ENCODE measurements at places on chromosomes 13 and 19. TPM values are rescaled to one million over a fixed set of nuclear protein-coding genes. Genes with fewer than 3 reads are reported as not detected.

Gene TEAD2
- not detected for total RNA-seq

Gene AXL
- total RNA-seq, result 0.55 TPM

Gene DACT3
- total RNA-seq, result 0.20 TPM

Gene LIG1
- 137 TPM for total RNA-seq

Gene ZC3H4
- total RNA-seq, result 98.3 TPM

Gene MYBPC2
- total RNA-seq, result 0.28 TPM

DNA sequence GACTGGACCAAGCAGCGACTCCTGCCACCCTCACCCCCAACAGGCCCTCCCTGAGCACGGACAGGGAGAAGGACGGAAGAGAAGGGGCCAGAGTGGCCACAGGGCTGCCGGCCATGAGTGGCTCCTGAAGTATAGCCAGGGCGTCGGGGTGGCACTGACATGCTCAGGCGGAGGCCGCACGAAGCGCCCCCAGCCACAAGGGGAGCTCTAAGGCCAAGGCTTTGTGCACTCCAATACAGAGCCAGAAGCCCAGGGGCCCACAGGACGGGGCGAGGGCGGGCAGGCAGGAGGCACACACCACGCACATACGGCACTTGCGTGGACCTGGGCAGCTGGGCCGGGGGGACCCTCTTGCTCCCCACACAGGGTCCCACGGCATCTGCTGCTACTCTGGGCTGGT, 52.0 kb downstream of the KLF2 start:
- peaks cover 61% of the 10 kb centered on the region for H3K36me3 ChIP-seq
- H3K4me3 ChIP-seq, result no peak overlapping the region
- peaks cover 16% of the 10 kb centered on the region for H3K4me1 ChIP-seq
- no peak overlapping the region for H3K27ac ChIP-seq

DNA sequence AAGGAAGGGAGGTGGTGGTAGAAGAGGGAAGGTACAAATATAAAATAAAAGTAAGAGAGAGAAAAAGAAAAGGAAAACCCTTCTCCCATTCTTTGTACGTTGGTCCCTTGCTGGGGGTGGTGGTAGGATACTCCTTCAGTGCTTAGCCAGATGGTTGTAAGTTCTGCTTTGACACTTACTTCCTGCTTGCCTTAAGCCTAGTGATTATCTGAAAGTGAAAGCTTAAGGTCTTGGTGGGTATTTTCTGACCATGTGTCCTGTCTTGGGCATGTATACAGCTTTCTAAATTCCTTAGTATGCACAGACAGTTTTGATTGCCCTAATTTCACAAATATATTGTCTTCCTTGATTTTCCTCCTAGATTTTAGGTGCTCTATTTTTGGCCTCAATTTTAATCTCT, 314.8 kb downstream of the PCDH17 start:
- H3K36me3 ChIP-seq, result no peaks in the 10 kb centered on the region
- no peaks in the 10 kb centered on the region for H3K4me1 ChIP-seq
- H3K27ac ChIP-seq, result no peak overlapping the region
- no peak overlapping the region for H3K4me3 ChIP-seq
- no peak for DNase-seq

DNA sequence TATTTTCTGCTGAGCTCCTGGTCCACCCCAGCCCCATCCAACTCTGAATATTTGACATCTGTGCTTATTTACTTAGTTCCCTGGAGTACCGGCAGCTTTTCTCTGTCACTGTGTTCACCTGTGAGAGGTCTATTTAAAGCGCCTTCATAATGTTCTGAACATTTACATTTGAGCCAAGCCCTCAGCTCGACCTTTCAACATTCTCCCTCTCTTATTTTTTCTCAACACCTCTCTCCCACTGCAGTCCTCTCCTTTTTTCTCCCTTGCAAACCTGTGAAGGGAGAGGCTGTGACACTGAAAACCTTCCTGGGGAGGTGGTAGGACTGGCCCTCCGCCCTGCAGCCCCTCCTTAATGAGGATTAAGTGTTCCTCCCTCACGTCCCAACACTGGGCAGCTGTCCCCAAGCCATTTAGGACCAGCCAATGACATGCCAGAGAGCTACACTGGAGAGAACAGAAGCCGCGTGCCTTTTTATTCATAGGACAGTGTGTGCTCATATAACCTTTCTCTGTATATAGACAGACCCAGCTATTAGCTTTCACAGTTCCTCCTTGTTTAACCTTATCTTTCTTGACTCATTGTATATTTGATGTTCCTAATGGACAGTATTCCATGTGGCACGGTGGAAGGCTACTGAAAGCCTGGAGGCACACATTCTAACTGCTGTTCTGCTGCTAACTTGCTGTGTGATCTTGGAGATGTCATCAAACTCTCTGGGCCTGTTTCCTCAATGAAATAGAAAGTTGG, 134.8 kb downstream of the NUFIP1 start:
- no peak overlapping the region for H3K4me3 ChIP-seq
- no peaks in the 10 kb centered on the region for H3K36me3 ChIP-seq
- DNase-seq, result no peak
- peaks cover 29% of the 10 kb centered on the region for H3K27me3 ChIP-seq

- no peaks in the 10 kb centered on the region for H3K36me3 ChIP-seq
- no peaks in the 10 kb centered on the region for H3K4me1 ChIP-seq
- H3K27ac ChIP-seq, result no peak overlapping the region
These were observed 167.5 kb upstream of the UBL3 start for GRCh38 chr13:30017880-30018279.

- no peak overlapping the region for H3K27ac ChIP-seq
- H3K4me1 ChIP-seq, result no peaks in the 10 kb centered on the region
- no peak overlapping the region for H3K4me3 ChIP-seq
- no peaks in the 10 kb centered on the region for H3K27me3 ChIP-seq
- no peaks in the 10 kb centered on the region for H3K36me3 ChIP-seq
These were observed 256.1 kb upstream of the MAB21L1 start for GRCh38 chr13:35732565-35732964.

DNA sequence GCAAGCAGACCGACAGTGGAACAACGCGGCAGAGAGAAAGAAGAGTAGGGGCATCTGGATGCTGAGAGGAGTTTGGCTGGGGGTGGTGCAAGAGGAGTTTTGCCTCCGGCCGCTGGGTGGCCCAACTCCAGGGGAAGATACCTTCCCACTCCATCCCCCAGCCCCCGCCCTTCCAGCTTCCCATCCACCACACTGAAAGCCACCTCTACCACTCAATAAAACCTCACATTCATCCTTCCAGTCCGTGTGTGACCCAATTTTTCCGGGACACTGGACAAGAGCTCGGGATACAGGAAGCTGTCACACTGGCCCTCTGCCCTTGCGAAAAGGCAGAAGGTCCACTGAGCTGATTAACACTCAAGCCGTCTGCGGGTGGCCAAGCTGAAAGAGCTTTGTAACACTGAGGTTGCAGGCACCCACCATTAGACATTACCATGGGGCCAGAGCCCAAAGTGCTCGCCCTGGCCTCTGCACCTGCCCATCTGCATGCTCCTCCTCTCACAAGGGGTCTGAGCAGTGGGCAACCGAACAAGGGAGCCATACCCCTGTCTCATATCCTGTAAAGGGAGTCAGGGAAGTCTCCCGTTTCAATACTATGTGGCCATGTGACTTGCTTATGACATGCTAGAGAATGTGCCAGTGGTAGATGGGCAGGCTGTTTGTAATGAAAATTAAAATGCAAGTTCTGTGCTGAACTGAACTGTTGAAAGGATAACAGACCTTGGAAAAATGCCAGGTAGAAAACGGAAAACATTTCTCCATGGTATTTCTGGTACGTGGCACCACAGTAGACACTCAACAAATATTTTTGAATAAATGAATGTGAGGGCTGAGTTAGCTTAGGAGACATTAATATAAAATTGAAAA, 205.1 kb upstream of the STARD13 start:
- no peaks in the 10 kb centered on the region for H3K36me3 ChIP-seq
- H3K27ac ChIP-seq, result no peak overlapping the region
- H3K4me1 ChIP-seq, result peaks cover 3% of the 10 kb centered on the region
- no peak overlapping the region for H3K4me3 ChIP-seq
- peaks cover 7% of the 10 kb centered on the region for H3K27me3 ChIP-seq

DNA sequence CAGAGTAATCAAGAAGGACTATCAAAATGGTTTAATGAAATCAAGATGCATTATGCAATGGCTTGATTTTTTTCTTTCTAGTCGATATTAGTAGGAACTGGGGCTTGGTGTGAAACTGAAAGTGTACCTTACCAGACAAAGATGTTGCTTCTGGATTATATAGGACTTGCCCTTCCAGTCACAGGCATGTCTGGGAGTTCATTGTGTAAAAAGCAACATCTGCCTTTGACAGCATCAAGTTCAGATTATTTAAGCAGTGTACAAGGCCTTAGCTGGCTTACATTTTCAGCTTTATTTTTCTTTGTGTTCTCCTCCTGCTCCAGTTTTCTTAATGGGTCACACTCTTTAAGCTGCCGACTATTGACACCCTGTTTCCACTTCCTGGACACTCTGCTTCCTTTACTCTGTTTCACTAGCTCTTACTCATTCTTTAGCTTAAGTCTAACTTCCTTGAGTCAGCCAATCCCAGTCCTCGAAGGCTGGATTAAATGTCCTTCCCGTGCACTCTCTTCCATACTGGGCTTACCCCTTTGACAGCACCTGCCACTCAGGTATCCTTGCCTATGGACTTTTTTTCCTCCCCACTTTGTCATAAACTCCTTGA, 29.4 kb upstream of the OLFM4 start:
- no peak overlapping the region for H3K27ac ChIP-seq
- H3K4me1 ChIP-seq, result no peaks in the 10 kb centered on the region
- no peaks in the 10 kb centered on the region for H3K27me3 ChIP-seq

DNA sequence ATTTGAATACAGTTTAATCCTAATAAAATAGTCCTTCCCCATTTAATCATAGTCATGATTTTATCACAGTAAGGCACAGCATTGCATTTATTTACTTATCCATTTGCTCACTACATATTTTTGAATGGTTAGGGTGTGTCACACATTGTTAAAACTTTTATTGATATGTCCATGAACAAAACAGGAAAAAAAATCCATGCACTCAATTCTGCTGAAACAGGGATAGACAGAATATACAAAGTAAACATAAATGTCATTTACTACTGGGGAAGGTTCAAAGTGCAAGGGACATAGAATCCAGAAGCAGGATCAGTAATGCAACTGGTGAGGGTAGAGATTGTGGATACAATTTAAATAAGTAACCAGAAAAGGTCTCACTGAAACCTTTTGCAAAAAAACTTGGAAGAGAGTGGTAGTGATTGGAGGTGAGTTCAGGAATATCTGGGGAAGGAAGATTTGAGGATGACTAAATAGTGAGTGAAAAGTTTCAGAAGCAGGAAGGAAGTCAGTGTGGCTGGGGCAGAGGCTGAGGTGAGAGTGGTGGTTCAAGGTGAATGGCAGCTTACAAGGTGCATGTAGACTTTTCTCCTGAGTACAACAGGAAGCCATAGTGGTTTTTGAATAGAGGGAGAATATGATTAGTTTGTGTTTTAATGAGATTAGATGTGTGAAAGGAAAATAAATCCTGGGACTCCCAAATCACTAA, 387.2 kb upstream of the ATXN8OS start:
- no peaks in the 10 kb centered on the region for H3K4me1 ChIP-seq
- H3K36me3 ChIP-seq, result no peaks in the 10 kb centered on the region
- no peak overlapping the region for H3K27ac ChIP-seq
- DNase-seq, result no peak
- no peak overlapping the region for H3K4me3 ChIP-seq

- DNase-seq, result no peak
- no peak overlapping the region for H3K4me3 ChIP-seq
- no peaks in the 10 kb centered on the region for H3K36me3 ChIP-seq
- H3K4me1 ChIP-seq, result peaks cover 14% of the 10 kb centered on the region
- H3K27ac ChIP-seq, result no peak overlapping the region
These were observed 41.9 kb downstream of the WASF3 start for GRCh38 chr13:26599403-26599802.

- no peak for DNase-seq
- H3K4me1 ChIP-seq, result no peaks in the 10 kb centered on the region
- H3K27ac ChIP-seq, result no peak overlapping the region
- H3K4me3 ChIP-seq, result no peak overlapping the region
- H3K36me3 ChIP-seq, result no peaks in the 10 kb centered on the region
- peaks cover 2% of the 10 kb centered on the region for H3K27me3 ChIP-seq
These were observed 80.3 kb downstream of the EFNB2 start for GRCh38 chr13:106455190-106455589.

DNA sequence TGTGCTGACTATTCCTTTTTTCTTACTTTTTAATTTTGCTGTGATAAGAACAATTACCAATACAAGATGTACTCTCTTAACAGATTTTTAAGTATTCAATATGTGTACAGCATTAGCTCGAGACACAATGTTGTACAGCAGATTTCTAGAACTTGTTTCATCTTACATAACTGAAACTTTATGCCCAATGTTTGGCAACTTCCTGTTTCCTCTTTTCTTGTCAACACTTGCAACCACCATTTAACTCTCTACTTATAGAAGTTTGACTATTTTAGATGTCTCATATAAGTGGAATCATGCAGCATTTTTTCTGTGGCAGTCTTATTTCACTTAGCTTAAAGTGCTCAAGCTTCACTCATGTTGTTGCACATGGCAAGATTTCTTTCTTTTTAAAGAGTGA, 1426.8 kb downstream of the SLITRK5 start:
- H3K4me3 ChIP-seq, result no peak overlapping the region
- no peak for DNase-seq
- no peaks in the 10 kb centered on the region for H3K36me3 ChIP-seq
- no peak overlapping the region for H3K27ac ChIP-seq
- no peaks in the 10 kb centered on the region for H3K4me1 ChIP-seq

- H3K4me1 ChIP-seq, result no peaks in the 10 kb centered on the region
- DNase-seq, result no peak
- no peaks in the 10 kb centered on the region for H3K36me3 ChIP-seq
These were observed 230.7 kb upstream of the PRR20A start for GRCh38 chr13:56909896-56910600.

- no peak overlapping the region for H3K27ac ChIP-seq
- no peaks in the 10 kb centered on the region for H3K4me1 ChIP-seq
- H3K4me3 ChIP-seq, result no peak overlapping the region
- no peak for DNase-seq
These were observed 547.0 kb upstream of the SLITRK5 start for GRCh38 chr13:87123987-87124784.

DNA sequence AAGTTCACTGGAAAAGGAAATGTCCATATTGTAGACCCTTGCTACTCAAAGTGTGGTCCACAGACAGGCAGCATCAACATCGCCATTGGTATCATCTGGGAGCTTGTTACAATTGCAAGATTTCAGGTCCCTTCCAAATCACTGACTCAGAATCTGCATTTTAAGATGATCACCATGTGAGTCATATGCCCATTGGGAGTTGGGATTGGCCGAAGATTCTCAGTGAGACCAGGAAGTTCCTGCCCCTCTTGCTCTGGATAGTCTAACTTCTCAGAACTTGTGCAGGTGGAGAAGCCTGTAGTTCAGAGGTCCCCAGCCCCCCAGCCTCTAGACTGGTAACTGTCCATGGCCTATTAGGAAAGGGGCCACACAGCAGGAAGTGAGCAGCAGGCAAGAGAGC, 48.9 kb upstream of the URAD start:
- H3K36me3 ChIP-seq, result no peaks in the 10 kb centered on the region
- no peak overlapping the region for H3K27ac ChIP-seq
- H3K27me3 ChIP-seq, result peaks cover 8% of the 10 kb centered on the region
- H3K4me1 ChIP-seq, result peaks cover 3% of the 10 kb centered on the region

DNA sequence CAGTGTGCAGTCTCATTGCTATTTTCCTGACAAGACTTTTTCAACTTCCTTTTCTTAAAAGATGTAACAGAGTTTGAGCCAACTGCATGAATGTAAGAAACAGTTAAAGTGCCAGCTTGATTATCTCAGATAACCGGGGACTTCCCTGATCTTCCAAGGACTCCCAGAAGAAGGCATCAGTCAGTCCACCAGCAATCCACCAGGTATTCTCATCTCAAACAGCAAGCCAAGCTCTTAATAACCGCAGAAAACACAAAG, 350.1 kb downstream of the LIG4 start:
- DNase-seq, result no peak
- H3K4me1 ChIP-seq, result peaks cover 6% of the 10 kb centered on the region
- H3K27ac ChIP-seq, result no peak overlapping the region
- no peaks in the 10 kb centered on the region for H3K36me3 ChIP-seq
- H3K27me3 ChIP-seq, result peaks cover 32% of the 10 kb centered on the region
